ENCODE measurements at places on chromosomes 13 and 19.

- DNase-seq, result no peak
Measured at GRCh38 chr19:56112313-56112709, 8.8 kb downstream of the ZNF787 start.

GRCh38 chr19:43809762-43810696 lies 7.8 kb upstream of the LYPD5 start:
- peak; percentile 78 for DNase-seq

DNA sequence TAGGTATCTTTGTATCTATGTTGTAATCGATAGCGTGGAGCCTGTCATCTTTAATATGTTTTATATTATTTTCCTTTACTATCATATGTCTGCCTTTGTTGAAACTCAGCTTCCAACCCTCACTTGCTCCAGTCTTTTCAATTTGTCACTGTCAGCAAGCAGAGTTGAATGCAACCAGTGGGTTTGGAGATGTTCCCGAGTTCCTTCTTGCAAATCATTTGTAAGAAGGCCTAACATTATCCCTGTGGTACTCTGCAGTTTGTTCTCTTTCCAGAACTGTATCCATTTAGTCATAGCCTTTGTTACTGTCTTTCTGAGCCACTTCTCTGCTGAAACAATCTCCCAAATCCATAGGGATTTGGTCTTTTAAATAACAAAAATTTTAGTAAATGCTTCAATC lies 41.8 kb downstream of the RNASEH2B start:
- no peak for DNase-seq

DNA sequence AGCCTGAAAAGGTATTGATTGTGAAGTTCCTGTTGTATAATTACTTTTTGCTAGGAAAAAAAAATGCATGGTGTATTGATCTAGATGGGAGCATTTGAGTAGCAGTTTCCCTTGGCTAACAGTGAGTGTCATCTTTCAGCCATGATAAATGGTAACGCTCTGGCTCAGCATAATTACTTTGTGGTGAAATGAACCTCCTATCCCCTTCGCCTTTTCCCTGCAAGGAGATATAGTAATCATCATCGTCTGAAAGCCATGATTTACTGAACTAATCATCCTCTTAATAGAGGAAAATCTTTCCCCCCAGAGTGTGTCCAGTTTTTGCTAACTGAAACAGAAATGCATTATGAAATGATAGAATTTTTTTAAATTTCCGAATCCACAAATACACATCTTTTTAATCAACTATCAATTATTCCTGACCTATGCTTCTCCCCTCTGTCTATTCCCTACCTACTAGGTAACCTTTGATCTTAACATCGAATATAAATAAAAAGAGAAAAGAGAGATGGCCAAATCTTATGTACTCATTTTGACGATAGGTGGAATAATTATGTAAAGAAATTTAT lies 88.7 kb downstream of the MAB21L1 start:
- no peak for DNase-seq

- peak; percentile 21 for DNase-seq
Measured at GRCh38 chr13:27172495-27172842, 858 bp upstream of the USP12 start.

- no peak for DNase-seq
Measured at GRCh38 chr13:47875201-47875600, 125.9 kb downstream of the SUCLA2 start.

- DNase-seq, result no peak
Measured at GRCh38 chr19:30930941-30931706, 418.1 kb downstream of the TSHZ3 start.

DNA sequence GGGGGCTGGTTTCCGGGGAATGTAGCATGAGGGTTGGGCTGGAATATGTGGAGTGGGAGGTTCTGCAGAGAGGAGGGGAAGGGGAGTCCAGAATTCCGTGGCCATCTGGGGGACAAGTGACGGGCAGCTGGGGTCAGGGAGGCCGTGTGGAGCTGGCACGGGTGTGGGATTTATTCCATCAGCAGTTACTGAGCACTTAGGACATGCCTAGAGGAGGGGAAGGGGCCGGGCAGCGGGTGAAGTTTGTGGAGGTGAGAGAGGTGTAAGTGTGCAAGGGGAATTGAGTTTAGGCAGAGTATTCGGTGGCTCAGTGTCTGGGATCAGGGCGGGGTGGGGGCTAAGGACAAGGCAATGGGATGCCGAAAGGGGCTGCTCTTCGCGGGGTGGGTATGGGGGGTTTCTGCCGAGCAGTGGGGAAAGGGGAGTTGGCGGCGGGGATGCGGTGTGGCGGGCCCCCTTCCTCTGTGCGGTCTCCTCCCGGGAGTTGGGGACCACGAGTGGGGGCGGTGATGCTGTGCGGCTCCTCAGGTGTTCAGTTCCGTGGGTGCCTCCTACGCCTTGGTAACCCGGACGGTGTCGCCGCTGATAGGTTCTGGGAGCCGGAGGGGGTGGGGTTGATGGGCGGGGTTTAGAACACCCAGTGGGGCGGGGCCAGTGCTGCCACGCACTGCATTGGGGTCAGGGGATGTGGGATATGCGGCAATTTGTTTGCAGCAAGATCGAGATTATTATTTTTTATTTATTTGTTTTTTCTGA lies 5.4 kb downstream of the CCDC61 start:
- no peak for DNase-seq

- no peak for DNase-seq
Measured at GRCh38 chr19:3740431-3740830, 21.1 kb downstream of the APBA3 start.

GRCh38 chr19:40223135-40223822 lies 3.2 kb downstream of the CCNP start:
- DNase-seq, result no peak

- DNase-seq, result peak; percentile 76
Measured at GRCh38 chr19:37655689-37656371, 565 bp upstream of the ZFP30 start.

- no peak for DNase-seq
Measured at GRCh38 chr19:35270381-35270811, 1.6 kb downstream of the USF2 start.

GRCh38 chr13:71861769-71862458 lies 5.1 kb downstream of the DACH1 start:
- DNase-seq, result no peak

Data from HCEC 1CT (cell line).